ENCODE measurements at places on chromosomes 12 and 14.

DNA sequence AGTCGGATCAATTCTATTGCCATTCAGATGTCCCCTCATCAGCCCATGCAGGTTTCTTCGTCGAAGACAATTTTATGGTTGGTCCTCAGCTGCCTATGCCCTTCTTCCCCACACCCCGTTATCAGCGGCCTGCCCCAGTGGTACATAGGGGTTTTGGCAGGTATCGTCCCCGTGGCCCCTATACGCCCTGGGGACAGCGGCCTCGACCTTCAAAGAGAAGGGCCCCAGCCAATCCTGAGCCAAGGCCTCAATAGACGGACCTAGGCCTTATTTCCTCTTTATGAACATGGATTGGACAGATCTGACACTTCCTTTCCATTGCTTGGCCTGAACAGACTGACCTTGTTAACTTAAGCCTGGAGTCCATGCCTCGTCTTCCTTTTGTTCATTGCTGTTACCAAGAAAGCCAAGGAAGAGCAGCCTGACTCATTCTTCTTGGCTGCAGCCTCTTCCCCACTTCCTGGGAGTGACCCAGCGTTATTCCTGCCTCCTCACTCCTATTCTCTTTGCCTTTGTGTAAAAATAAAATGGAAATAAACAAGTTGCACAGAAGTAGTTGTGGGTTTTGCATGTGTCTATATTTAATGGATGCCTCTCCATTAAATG lies 156.5 kb upstream of the AMIGO2 start:
- no peak for DNase-seq

GRCh38 chr14:66539034-66539433 lies 31.1 kb downstream of the GPHN start:
- no peak for DNase-seq

GRCh38 chr14:89378119-89378518 lies 38.9 kb downstream of the FOXN3 start:
- peak; percentile 50 for DNase-seq

DNA sequence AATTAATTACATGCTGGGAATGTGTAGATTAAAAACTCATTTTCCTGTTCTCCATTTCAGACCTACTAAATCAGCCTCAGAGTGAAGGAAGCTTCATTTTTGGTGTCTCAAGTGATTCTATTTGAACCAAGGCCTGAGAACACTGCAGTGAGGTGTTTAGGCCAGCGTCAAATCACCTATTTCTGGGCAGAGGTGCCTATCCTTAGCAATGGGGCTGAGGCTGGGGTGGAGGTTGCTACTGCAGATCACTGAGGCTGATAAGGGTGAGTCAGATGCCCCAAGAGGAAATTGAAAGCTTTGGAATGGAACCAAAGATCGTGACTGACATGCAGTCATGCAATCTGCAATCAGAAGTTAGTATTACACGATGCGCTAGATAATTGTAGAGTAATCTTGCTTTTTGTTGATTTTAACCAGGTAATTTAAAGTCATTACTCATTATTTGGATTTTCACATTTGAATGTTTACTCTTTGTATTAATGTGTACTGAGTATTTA lies 4.4 kb downstream of the TXNRD1 start:
- DNase-seq = peak; percentile 78

GRCh38 chr12:8123124-8123912 lies at the start of gene CLEC4A:
CLEC4A (plus strand) TSS chr12:8123617; CDS start chr12:8123879, 262 bp downstream.
- DNase-seq = no peak

DNA sequence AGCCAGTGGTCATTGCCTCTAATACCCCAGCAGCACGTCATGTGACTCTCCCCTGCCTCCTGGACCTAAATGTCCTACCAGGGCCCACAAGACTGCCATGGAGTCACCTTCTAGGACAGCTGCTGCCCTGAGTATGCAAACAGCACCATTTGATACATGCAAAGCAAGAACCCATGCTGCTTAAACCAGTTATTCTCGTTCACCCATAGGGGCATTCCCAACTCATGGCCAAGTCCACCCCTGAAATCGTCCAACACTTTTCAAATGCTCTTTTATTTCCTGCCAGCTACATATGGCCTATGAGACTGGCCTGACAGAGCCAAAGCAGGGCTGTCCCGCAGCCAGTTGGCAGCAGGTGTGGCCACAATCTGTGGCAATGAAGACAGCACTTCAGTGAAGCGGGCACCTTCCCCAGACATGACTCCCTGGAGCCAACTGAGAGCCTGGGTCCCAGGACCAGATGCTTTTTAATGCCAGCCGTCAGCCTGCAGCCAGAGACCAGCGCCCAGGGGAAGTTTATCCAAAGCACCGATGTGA lies 99.9 kb downstream of the BCAT1 start:
- no peak for DNase-seq

- DNase-seq = no peak
These were observed 789 bp upstream of the VWF start for GRCh38 chr12:6125310-6125608.

- DNase-seq = no peak
These were observed 45.4 kb downstream of the SYNE3 start for GRCh38 chr14:95471016-95471415.

DNA sequence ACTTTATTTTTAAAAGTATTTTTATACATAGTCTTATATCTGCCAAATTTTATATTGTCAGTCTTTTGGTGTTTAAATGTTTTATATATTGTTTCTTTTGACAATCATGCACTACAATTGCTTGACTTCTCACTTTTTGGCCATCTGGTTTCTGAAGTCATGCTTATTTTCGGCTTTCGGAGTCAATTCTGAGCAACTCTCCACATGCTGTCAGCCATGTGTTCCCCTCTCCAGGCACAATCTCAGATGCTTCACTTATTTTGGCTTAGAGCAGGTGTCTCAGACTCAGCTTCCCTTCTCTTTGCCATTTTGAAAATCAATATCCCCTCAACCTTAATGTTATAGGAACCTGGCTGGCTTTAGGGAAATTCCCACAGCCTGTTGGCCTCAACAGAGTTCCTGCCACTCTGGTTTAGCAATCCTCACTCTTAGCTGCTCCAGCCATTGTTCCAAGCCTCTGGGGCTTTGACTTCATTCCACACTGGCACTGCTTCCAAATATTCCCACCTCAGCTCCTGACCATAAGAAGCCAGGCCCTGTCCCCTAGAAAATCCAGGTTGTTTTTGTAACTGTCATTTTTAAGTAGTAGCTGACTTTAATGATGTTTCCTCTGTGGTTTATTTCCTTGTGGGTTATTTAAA lies 125.5 kb upstream of the FAR2 start:
- no peak for DNase-seq

DNA sequence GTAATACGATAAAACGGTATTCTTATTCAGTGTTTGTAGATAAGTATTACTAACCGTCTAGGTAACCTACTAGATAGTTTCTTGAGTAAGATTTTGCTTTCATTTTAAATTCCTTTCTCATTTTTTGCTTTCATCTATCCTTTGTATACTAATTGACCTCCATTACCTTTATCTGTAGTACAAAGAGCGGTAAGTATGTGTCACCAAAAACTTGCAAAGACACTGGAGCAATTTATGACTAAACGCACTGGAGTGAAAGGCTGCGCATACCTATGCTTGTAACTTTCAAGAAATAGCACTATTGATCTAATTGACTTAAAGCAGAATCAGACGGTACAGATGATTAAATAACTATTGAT lies 1.7 kb downstream of the ARHGAP5 start:
- DNase-seq = peak; percentile 33

DNA sequence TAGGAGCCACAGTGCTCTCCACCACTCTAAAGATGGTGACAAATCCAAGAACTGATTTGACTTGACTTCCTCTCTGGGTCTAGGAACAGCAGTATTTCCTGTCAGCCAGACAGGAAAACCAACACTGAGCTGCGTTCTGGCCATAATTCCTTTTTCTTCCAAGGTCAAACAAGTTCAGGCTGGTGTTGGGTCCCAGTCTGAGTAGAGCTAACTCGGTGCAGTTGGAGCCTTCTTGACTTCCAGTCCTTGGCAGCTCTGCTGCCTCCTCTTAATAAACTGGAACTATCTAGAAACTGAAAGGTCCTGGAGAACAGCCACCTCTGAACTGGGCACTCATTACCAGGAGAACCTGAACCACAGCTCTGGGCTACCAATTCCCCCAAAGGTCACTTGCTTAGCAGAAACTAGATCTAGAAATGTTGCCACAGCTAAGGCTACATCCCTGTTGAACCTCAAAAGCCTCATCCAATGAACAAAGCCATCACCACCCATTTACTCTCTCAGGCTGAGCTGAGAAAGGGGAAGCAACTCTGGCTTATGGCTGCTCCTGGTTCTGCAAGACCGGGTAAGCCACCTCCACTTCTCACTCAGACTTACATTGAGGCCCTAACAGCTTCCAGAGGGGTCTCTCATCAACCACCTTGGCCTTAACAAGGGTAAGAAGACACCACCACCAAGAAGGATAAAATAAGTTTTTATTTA lies 27.7 kb downstream of the MAX start:
- DNase-seq = no peak

DNA sequence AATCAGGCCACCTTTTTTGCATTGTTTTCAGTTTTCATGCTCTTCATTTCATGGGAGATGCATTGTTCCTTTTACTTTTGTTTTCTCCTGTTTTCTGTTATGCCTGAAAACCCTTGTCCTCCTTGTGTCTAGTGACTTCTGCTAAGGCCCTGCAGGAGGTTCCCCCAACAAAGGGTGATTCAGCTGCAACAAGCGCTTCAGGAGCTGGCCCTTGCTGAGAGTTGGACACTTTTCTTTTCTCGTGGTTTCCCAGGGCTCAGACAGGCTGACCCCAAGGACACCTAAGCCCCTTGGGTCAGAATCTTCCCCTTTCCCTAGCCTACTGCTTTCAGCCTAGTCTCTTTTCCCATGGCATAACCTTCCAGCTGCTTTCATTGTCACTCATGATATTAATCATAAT lies 98.9 kb downstream of the PLXNC1 start:
- no peak for DNase-seq

GRCh38 chr14:78989221-78989620 lies 819.0 kb downstream of the NRXN3 start:
- no peak for DNase-seq

DNA sequence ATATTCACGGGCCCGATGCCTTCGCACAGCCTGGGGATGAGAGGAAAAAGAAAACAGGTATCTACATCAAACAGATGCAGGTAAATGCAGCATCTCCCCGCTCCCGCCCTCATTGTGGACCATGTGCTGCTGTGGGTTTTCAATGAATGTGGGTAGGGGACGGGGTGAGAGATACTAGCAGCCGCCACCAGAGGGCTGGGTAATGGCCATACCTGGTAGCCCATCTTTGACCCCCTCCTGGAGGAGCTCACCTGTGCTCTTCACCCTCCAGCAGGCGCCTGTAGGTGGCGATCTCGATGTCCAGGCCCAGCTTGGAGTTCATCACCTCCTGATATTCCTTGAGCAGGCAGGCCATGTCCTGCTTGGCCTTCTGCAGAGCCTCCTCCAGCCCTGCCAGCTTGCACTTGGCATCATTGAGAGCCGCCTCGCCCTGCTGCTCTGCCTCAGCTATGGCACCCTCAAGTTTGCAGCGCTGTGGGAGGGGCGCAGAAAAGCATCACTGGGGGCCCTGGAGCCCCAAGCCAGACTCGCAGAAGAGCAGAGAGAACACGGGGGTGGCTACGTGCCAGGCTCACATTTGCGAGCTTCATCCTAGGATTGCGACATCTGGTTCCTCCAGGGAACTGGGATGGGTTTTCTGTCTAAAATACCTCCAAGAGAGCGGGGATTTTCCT lies 10.2 kb downstream of the KRT82 start:
- peak; percentile 41 for DNase-seq
